ENCODE measurements at places on chromosomes 13 and 19.
A peak's percentile ranks its signal among the peaks of the same experiment; 100 is the strongest.

GRCh38 chr13:51063909-51064308, 47.2 kb downstream of the C13orf42 start:
- no peaks in the 10 kb centered on the region for H3K36me3 ChIP-seq
- no peaks in the 10 kb centered on the region for H3K27me3 ChIP-seq
- no peak for DNase-seq
- no peak overlapping the region for H3K27ac ChIP-seq

- no peak overlapping the region for H3K27ac ChIP-seq
- DNase-seq, result no peak
- H3K36me3 ChIP-seq, result no peaks in the 10 kb centered on the region
- H3K4me1 ChIP-seq, result no peaks in the 10 kb centered on the region
Observed at GRCh38 chr13:109105899-109106298, 476.5 kb downstream of the MYO16 start.

DNA sequence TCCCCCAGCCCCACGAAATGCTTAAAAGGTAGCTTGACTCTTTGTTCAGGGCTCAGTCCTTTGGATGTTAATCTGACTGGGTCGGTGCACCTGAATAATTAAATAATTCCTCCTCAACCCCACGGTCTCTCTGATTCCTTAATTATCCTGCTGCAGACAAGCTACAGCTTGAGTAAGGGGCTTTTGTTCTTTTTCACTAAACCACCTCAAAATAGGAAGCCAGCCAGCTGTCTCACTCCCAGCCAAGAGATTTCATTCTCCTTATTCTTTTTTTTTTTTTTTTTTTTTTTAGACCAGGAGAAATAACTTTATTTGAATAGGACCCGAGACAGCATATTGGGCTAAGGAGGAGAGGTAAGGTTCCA, 7.9 kb upstream of the FCGBP start:
- no peaks in the 10 kb centered on the region for H3K36me3 ChIP-seq
- peak overlapping the region; percentile 27 for H3K4me3 ChIP-seq
- DNase-seq, result no peak
- peaks cover 48% of the 10 kb centered on the region for H3K4me1 ChIP-seq
- H3K27me3 ChIP-seq, result no peaks in the 10 kb centered on the region

DNA sequence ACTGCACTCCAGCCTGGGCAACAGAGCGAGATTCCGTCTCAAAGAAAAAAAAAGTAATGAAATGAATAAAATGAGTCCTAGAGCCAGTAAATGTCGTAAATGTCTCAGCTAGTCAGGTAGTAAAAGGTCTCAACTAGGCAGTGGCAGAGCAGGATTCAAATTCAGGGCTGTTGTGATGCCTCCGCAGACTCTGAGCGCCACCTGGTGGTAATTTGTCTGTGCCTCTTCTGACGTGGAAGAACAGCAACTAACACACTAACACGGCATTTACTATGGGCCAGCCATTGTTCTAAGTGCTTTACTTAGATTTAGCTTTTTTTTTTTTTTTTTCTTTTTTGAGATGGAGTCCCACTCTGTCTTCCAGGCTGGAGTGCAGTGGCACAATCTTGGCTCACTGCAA, 30.2 kb downstream of the CYP2F1 start:
- H3K27ac ChIP-seq, result no peak overlapping the region
- H3K27me3 ChIP-seq, result peaks cover 3% of the 10 kb centered on the region

DNA sequence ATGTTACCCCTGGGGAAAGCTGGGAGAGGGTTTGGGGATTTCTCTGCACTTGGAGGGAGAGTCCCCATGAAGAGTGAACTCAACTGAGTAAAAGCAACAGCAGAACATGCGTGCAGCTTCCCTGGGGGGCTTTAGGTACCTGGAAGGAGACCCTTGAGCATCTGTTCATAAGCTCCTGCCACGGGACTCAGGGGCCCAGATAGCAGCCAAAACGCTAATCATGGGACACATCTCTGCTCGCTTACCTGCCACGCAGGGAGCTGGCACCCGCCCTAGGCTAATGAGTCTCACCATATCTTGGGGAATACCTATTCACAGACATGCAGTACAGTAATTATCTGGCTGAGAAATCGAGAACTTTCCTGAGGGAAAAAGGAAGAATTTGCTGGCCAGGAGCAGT, 33.9 kb downstream of the PDCD5 start:
- no peaks in the 10 kb centered on the region for H3K4me1 ChIP-seq
- H3K36me3 ChIP-seq, result peaks cover 23% of the 10 kb centered on the region
- H3K4me3 ChIP-seq, result no peak overlapping the region

Data from endothelial cell (in vitro differentiated cells).